ENCODE measurements at places on chromosomes 3 and 15.

DNA sequence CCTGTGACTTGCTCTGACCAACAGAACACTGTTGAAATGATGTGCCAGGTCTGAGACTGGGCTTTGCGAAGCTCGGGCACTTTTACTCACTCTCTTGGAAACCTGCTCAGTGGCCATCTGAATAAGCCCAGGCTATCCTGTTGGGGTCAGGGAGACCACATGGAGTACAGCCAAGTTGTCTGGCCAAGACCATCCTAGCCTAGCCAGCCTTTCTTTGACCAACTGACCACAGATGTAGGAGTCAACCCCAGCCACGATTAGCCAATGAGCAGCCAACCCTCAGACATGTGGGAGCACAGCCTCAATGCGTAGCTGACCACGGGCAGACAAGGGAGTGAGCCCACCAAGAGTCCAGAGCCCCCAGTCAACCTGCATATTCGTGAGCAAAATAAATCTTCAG, 26.1 kb downstream of the CCR9 start:
- DNase-seq = no peak

GRCh38 chr3:128398586-128398985, 68.1 kb downstream of the DNAJB8 start:
- peak; percentile 41 for DNase-seq

DNA sequence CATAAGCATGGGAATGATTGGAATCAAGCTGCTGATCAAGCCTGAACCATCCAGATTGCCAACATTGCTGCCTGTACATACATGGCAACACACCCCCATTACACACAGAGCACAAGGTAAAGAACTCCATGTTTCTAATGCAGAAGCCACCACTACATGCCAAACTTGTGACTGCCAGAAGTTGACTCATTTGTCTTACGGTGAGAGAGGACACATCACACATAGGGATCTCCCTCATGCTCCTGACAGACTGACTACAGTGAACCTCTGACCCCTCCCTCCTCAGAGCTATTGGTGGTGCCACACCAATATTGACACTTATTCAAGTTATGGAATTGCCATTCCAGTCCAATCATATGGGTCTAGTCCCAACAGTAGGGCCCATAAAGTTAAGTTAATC, 42.3 kb downstream of the EFHB start:
- DNase-seq = no peak

GRCh38 chr15:79400650-79401049, 31.5 kb upstream of the MINAR1 start:
- DNase-seq = no peak

DNA sequence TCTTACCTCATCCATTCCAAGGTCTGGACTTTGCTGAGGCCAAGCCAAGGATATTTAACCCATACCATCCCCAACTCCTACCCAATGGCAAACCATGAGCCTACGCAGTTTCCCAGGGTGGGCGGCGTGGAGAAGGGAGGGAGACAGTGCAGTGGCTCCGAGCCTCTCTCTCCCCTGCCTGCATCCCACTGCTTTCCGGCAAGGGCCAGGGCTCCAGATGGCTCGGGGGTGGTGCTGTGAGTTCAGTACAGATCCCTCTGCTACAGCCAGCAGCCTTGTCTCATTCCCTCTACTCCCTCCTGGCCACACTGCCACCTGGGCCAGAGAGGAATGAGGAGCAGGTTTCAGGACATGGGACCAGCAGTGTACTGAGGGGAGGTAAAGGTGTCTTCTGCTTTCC, 44.3 kb upstream of the APEH start:
- DNase-seq = no peak

DNA sequence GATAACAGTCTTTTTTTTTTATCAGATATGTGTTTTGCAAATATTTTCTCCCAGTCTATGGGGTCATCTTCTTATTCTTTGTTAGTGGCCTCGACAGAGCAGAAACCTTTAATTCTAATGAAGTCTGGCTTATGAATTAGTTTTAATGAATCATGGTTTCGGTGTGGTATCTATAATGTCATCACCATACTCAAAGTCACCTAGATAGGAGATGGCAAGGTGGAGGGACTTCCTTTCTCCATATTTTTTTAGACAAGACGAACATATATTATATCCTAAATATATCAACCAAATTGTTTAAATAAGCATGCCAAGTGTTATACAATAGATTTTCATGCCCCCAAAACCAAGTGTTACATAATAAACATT, 60.4 kb downstream of the CD200 start:
- no peak for DNase-seq

GRCh38 chr3:62556121-62556815, 182.9 kb upstream of the FEZF2 start:
- DNase-seq = peak; percentile 66

- DNase-seq = no peak
Observed at GRCh38 chr15:77037388-77038209, 33.3 kb downstream of the TSPAN3 start.

DNA sequence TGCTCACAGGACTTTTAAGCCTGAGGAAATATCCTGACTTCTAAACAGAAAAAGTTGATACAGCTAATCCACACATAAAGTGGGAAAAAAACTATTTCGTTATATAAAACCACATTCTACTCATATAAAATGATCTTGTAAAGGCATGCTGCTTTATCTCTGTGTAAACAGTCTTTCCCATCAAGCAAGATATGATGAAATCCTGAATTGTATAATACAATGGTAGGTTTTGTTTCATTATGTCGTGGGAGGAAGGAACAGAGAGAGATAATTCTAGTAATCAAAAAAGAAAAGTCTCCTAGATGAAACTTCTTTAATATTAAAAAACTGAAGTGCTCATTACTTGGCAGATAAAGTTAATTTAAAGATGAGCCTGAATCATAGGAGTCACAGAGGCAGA, 92.6 kb upstream of the SNTN start:
- DNase-seq = no peak

GRCh38 chr15:64915518-64916227, 4.0 kb downstream of the ANKDD1A start:
- peak; percentile 65 for DNase-seq

DNA sequence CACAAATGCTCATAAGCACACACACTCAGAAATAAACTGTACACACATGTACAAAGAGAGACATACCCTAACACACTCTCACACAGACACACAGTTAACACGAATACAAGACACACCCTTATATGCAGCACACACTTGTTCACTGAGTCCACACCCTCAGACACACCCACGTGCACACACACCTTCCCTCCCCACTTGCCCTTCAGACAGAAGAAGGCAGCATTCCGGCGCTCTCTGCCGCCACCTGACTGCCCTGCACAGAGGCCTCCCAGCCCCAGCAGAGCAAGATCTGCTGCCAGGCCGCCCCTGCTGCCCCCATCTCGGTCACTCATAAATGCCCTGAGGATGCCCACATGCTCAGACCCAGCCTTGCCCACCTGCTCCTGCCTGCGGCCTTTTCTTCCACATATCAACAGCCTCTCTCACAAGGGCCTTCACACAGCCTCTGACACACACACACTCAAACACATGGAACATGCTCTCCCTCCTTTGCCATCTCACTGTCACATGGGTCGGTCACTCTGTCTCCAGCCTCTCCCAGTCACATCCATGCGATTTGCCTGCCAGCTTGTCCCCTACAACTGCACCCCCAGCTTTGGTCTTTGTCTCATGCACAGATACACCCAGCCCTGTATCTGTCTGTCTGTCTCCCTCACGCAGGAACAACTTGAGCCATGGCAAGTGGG, 71.1 kb downstream of the EPHB3 start:
- no peak for DNase-seq
